ENCODE measurements at places on chromosomes 3 and 15.

GRCh38 chr15:39624806-39625205, 43.9 kb downstream of the THBS1 start:
- peak; percentile 39 for DNase-seq

DNA sequence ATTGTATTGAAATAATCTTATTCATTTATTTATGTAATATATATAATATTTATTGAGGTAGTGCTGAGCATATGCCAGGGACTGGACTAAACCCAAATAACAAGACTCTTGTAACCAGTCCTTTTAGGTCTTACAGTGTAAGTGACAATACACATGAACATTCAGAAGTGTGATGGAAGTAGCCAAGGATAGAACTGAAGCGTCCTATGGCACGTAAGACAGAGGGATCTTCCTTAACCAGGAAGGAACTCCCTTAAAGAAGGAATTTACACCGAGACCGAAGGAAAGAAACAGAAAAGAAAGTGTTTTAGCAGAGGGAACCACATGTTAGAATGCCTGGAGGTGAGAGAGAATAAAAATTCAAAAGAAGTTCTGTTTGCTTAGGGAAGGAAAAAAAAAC, 23.6 kb upstream of the CLDN1 start:
- no peak for DNase-seq

- DNase-seq = no peak
These were observed 160.7 kb upstream of the TSC22D2 start for GRCh38 chr3:150247441-150247840.

DNA sequence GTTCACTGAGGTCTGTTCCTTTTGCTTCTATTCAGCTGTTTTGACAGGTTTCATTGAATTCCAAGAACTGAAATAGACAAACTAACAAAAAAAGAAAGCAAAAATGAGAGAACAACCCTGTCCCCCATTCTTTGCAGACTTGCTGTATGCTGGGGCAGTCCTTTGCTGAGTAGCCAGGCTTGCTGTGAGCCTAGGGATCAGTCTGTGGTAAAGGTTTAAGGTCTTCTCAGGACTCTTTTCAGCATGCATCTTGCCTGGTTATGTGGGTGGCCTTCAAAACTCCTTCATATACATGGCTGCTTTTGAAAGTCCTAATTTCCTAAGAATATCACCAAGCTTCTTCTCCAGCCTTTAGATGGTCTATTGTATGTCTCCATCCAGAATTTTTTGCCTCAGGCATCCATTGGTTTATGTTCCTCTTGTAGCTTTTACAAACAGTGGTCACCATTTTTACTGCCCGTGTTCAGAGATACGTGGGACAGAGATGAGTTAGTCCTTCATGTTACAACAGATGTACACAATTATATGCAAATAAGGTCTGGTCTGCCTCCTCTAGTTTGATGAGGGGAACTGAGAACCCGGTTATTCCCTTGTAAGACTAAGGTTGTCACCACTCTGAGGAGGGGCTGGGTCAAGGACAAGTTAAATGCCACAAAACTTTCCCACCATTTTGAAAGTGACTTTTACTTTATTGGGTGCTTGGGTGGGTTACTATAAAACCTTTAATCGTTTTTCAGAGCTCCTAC, 41.4 kb downstream of the SACM1L start:
- DNase-seq = no peak

GRCh38 chr3:18153571-18154173, 271.5 kb downstream of the SATB1 start:
- no peak for DNase-seq

- DNase-seq = no peak
These were observed 22.5 kb upstream of the CLK3 start for GRCh38 chr15:74593122-74593521.

DNA sequence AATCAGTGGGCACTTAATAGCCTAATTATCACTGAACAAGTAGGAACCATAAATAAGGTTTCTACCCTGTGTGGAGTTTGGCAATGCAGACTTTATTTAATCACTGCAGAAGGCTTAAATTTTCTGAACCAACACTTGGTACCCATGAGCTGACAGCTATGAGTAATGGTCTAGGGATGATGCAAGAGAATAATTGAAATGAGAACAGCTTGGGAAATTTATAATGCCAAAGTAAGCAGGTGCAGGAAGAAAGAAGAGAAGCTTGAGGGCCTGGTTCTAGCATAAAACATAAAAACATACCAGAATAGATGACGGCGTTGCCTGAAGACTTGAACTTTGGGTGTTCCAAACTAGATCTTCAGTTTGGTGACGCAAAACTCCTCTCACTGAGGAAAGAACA, 67.0 kb downstream of the IMPG2 start:
- no peak for DNase-seq

DNA sequence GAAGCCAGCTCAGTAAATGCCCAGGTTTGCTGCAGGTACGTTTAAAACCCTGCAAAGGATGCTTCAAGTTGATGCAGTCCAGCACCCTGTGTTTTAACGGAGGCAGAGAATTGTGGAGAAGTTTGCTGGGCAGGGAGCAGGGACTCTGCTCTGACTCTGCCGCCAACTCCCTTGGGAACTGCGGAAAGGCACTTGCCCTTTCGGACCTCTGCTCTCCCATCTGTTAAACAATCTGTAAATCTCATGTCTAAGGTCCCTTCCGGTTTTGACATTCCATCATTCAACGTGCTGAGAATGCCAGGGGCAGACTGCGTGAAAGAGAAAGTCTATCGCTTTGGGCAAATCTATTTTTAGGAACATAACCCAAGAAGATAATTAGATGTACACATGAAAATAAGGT, 184.5 kb downstream of the OPA1 start:
- DNase-seq = no peak

GRCh38 chr3:171088964-171089754, 62.6 kb upstream of the SLC2A2 start:
- DNase-seq = no peak

DNA sequence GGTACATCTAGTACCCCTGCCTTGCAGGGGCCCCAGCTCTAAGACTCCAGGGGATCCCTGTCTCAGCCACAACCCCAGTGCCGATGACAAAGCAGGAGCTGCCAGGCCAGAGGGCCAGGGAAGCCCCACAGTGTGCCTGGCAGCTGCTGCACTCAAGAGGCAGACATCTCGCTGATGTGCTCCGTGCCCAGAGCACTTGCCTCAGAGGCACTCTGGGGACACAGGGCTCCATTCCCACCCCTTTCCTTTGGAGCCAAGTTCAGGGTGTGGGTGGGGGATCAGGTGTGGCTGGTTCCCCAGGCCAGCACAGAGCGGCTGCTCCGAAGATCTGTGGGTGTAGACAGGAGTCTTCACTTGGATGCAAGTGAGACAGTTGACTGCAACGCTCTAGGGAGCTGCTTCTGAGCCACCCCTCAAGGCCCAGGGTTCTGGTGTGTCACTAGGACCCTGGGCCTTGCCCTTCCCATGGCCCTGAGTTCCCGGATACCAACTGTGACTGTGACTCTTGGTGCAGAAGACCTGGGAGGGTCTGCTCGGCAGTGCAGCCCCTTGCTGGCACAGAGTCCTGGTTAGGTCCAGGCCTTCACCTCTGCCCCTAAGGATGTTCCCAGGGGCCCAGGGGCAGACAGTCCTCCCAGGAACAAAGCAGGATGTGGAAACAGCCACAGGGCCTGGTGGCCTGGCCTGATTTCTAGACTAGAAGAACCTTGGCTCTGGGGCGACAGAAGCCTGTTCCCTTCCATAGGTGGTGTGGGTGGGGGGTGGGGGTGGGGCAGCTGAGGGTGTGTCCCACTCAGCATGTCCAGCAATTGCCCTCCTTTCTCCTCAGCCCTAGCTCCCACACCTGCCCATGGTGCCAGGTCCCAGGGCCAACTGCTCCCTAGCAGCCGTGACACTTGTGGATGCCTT, 2.5 kb downstream of the NT5DC2 start:
- DNase-seq = no peak

- DNase-seq = no peak
These were observed 158.6 kb downstream of the UACA start for GRCh38 chr15:70604666-70605315.

- no peak for DNase-seq
These were observed 4.9 kb downstream of the DUSP7 start for GRCh38 chr3:52051444-52051843.

Data from activated CD4-positive, alpha-beta T cell treated with anti-CD3 and anti-CD28 coated beads, Interleukin-2, amount 50 U/mL, for 4 hours (primary cell).